ENCODE measurements at places on chromosomes 2 and 18.

DNA sequence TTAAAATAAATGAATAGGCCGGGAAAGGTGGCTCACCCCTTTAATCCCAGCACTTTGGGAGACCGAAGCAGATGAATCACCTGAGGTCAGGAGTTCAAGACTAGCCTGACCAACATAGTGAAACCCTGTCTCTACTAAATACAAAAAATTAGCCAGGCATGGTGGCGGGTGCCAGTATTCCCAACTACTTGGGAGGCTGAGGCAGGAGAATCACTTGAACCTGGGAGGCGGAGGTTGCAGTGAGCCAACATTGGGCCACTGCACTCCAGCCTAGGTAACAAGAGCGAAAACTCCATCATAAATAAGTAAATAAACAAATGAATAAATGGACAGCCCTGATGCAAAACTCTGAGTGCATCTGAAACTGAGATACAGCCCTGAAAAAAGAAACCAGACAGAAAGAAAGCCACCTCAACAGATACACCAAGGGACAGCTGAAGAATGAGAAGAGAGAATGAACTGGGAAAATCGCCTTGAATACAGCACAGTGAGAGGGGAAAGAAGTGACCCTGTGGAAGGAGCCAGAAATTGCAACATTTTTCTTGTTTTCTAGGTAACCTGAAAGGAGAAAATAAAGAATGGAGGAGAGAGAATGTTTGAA is 64.4 kb downstream of the TRABD2A start:
- DNase-seq: no peak

GRCh38 chr2:231361701-231362554 is 33.6 kb upstream of the B3GNT7 start:
- DNase-seq: no peak

DNA sequence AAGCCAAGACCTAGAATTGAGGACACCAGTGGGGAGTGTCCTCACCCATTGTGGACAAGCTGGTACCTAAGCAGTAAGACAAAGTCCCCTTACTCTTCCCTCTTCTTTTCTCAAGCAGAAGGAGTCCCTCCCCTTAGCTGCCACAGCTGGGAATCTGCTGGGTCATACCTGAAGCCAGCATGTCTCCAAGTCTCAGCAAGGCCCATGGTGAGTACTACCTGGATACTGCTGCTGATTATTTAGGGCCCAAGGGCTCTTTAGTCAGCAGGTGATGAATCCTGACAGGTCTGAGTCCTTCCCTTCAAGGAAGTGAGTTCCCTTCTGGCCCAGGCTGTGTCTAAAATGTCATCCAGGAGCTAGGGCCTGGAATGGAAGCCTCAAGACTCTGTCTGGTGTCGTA is 198.6 kb upstream of the STK17B start:
- no peak for DNase-seq

- DNase-seq: no peak
Measured at GRCh38 chr2:98556344-98557033, 51.8 kb downstream of the COA5 start.

- DNase-seq: no peak
Measured at GRCh38 chr2:60311524-60311923, 241.9 kb downstream of the BCL11A start.

GRCh38 chr18:7370375-7370774 is 139.5 kb downstream of the LRRC30 start:
- no peak for DNase-seq

DNA sequence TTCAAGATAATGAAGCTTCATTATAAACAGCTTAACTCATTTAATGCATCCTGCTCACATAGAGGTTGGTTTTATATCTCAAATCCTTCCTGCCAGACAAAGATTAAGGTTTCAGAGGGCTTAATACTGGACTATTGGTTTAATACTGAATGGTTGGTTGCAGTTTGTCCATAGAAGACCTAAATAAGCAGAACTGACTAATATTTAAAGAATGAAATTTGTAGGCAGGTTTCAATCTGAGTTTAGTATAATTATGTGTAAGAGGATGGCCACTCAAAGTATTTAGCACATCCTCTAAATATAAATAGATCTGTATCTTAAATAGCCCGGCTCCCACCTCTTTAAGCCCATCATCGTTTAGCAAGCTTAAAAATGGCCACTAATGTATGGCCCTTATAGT is 92.5 kb downstream of the EPB41L5 start:
- DNase-seq: no peak

DNA sequence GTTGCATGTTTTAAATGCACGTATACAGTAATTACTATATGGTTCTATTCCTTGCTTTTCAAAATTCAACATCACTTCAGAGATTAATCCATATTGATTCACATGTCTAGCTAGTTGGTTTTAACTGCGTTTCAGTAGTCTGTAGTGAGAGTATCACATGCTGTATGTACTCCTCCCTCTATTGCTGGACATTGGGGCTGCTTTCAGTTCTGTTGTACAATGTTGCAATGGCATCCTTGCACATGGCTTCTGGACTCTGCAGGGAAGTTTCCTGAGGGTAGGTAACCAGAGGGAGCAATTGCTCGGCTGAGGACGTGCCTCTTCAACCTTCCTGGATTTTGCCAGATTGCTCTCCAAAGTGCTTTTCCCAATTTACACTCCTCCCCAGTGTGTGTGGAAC is 10.7 kb upstream of the HPCAL1 start:
- DNase-seq: no peak

- DNase-seq: no peak
Measured at GRCh38 chr18:65422544-65423136, 328.2 kb upstream of the CDH7 start.

- no peak for DNase-seq
Measured at GRCh38 chr18:808086-808485, 4.0 kb downstream of the YES1 start.

DNA sequence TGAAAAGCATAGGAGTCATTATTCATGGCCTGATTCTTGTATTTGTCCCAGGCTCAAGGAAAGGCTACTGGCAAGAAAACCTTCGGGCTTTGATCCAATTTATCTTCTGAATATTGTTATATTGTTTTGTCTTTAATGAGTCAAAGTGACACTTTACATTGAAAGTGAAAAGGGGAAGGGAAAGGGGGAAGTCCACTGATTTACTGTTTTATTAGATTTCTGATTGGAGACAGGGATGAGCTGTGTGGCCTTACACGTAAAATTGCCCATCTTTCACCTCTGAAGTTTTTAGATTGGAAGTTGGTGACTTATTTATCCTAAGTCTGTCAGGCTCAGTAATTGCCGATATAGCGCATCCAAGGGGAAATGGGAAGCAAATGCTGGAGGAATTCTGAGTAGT is 843.8 kb upstream of the LRRTM1 start:
- DNase-seq: no peak

DNA sequence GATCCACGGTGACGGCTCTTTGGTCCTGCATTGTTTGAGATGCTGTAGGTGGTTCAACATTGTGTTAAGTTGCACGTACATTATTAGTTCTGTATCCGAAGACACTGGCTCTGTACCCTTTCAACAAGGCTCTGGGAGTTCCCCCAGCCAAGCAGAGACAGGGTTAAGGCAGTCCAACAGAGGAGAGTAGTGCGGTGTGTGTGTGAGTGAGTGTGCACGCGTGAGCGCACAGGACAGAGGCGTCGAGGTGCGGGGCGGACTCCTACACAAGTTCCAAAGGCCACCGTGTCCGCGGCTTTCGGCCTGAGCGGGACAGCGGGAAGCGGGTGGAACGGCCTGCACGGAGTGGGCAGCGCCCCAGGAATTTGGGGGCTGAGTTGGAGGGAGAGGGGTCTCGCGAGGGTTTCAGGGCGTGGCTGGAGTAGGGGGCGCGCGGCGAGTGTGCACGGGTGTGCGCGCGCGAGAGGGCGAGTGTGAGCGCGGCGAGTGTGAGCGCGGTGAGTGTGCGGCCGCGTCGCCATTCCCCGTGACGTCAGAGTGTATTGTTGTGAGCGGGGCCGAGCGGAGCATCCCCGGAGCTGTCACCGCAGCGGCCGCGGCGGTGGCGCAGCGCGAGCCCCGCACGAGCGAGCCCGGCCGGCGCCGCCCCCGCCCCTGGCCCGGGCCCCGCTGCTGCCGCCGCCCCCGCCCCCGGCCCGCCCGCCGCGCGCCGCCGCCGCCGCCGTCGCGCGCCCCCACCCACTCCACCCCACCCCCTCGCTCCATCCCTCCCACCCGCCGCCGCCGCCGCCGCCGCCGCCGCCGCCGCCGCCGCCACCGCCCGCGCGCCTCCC is at the start of gene ASXL3:
TSS of gene ASXL3 (plus strand) at position 535 of the 833 bp plus-strand sequence. CDS start 413 bp downstream, outside the sequence.
- no peak for DNase-seq

DNA sequence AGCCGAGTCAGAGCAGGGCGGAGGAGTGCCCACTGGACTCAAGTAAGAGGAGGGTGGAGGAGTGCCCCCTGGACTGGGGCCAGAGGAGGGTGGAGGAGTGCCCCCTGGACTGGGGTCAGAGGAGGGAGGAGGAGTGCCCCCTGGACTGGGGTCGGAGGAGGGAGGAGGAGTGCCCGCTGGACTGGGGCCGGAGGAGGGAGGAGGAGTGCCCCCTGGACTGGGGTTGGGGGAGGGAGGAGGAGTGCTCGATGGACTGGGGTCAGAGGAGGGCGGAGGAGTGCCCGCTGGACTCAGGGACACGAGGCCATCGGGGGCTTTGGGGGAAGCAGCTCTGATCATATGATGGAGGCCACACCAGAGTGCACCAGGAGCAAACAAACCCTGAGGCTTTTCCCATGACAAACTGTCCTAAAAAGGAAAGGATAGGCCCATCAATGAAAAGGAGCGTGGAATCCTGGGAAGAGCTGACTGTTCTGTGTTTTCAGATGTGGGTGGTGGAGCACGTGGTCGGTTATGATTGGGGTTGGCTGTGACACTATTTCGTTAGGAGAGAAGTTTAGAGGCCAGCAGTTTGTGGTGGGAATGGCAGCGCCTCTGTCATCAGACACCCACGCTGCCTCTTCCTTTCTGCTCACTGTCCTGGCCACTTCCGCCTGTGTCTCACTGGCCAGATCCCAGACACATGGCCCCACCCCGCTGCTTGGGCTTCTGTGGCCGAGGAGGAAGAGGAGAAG is 24.5 kb upstream of the HPCAL1 start:
- DNase-seq: no peak

- DNase-seq: no peak
Measured at GRCh38 chr2:36348721-36349120, 6.9 kb upstream of the CRIM1 start.

GRCh38 chr18:52950155-52950554 is 610.2 kb downstream of the DCC start:
- no peak for DNase-seq

DNA sequence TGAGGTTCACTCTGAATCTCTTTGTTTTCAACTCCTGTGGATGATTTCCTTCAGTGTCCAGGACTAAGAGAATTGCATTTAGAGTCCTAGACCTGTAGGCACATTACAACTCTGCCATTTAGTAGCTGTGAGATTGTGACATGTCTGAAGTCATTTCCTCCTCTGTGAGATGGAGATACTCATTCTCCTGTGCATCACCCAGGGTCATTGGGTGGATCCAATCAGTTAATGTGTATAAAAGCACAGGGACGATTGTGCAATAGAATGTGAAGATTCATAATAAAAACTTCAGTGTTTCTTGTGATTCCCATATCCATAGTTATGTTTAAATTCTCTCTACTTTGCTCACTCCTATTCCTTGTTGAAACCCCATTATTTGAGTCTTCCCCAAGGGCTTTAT is 113.6 kb downstream of the DIS3L2 start:
- DNase-seq: no peak

- no peak for DNase-seq
Measured at GRCh38 chr2:99478632-99479031, 11.2 kb downstream of the REV1 start.

- no peak for DNase-seq
Measured at GRCh38 chr18:8629602-8630001, 20.4 kb downstream of the RAB12 start.

- DNase-seq: no peak
Measured at GRCh38 chr2:9793156-9793917, 49.9 kb upstream of the TAF1B start.

DNA sequence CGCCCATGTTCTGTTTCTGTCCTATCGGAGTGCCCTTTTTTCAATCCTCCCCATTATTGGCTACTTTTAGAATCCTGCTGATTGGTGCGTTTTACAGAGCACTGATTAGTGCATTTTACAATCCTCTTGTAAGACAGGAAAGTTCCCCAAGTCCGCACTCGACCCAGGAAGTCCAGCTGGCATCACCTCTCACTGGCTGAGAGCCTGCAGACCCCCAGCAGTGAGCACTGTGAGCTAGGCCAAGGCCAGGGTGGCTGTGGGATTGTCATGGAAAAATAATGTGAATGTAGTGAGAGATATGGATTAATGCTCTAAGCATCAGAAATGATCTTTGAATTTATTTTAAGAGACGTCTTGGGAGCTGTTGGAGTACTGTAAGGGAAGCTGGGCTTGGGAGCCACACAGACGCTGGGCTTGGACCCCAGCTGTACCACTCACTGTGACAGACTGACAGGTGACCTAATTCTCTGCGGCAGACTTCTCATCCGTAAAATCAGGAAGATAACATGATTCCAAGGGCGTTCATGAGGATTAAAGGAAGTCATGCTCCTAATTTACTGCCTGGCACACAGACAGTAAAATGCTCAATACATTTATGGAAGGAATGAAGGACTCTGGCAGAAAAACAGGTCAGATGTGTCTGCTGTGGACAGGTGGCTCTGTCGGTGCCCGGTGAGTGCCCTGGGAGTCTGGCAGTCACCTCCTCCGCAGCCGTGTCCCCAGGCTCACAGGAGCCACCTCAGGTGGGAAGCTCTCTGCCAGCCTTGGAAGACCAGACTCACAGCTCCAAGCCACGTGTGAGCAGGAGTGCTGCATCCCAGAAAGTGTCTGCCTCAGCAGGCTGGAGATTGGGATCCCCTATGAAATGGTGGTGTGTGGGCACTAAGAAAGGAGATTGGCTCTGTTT is 105.5 kb downstream of the FAM168B start:
- no peak for DNase-seq

- no peak for DNase-seq
Measured at GRCh38 chr2:107776362-107776761, 50.3 kb upstream of the RGPD4 start.

DNA sequence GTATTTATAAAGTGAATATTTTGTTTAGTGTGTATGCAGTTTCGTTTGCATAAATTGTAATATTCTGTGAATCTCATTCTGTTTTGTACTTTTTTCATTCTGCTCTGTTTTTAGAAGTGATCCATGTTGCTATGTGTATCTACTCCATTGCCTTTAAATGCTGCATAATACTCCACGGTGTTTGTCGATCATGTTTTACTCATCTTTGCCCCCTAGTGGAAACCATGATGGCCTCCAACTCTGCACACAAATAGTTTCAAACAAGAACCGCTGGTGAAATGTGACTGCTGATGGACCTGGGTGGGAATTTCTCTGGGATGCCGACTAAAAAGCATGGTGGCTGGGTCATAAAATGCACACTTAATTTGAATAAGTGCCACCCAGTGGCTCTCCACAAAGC is 32.0 kb upstream of the SKOR2 start:
- DNase-seq: no peak

- no peak for DNase-seq
Measured at GRCh38 chr2:362924-363323, 75.0 kb upstream of the ALKAL2 start.
